Fibroblast of the aortic adventitia (primary cell): ENCODE measurements at places on chromosomes 4 and X. TPM values are rescaled to one million over a fixed set of nuclear protein-coding genes. Genes with fewer than 3 reads are reported as not detected.

DGKK gene
- total RNA-seq: not detected in 2 replicates

IL13RA2 gene
- 21.8 and 213 TPM in 2 replicates for total RNA-seq

PPP2R2C gene
- 0.49 TPM in 1 of 2 replicates, not detected in the other for total RNA-seq

GAGE12E gene
- total RNA-seq: not detected in 2 replicates

CYSLTR1 gene
- 1.3 TPM in 1 of 2 replicates, not detected in the other for total RNA-seq

ZNF630 gene
- 0.81 and 2.0 TPM in 2 replicates for total RNA-seq

NLRP2B gene
- total RNA-seq: not detected in 2 replicates

NDNF gene
- total RNA-seq: 0.36 TPM in 1 of 2 replicates, not detected in the other

FRMPD4 gene
- 0.41 and 5.0 TPM in 2 replicates for total RNA-seq

TGIF2LX gene
- not detected in 2 replicates for total RNA-seq

CXCL8 gene
- 0.98 and 2.4 TPM in 2 replicates for total RNA-seq

NCBP2L gene
- total RNA-seq: not detected in 2 replicates

OCIAD2 gene
- total RNA-seq: 2.9 and 20.3 TPM in 2 replicates

PPP3CA gene
- 39.0 and 64.4 TPM in 2 replicates for total RNA-seq

PFKFB1 gene
- 0.09 TPM in 1 of 2 replicates, not detected in the other for total RNA-seq

F11 gene
- not detected in 2 replicates for total RNA-seq

RTL3 gene
- total RNA-seq: 0.27 TPM in 1 of 2 replicates, not detected in the other

CFAP299 gene
- 2.1 and 12.7 TPM in 2 replicates for total RNA-seq

TLR7 gene
- not detected in 2 replicates for total RNA-seq

NUDT10 gene
- total RNA-seq: 0.63 and 2.0 TPM in 2 replicates

PHOX2B gene
- not detected in 2 replicates for total RNA-seq

WDR45 gene
- 66.5 and 73.9 TPM in 2 replicates for total RNA-seq

ANXA5 gene
- 496 and 1,355 TPM in 2 replicates for total RNA-seq

MAGEA1 gene
- not detected in 2 replicates for total RNA-seq

KANTR gene
- total RNA-seq: 4.4 and 7.2 TPM in 2 replicates

KDR gene
- 2.5 and 10.9 TPM in 2 replicates for total RNA-seq

PARM1 gene
- total RNA-seq: 0.63 and 1.5 TPM in 2 replicates

SPANXN4 gene
- not detected in 2 replicates for total RNA-seq

ITM2A gene
- total RNA-seq: 0.54 and 3.3 TPM in 2 replicates

NLGN3 gene
- 1.5 and 4.2 TPM in 2 replicates for total RNA-seq

TTC29 gene
- total RNA-seq: 0.81 TPM in 1 of 2 replicates, not detected in the other

ITGB1BP2 gene
- 2.6 and 6.2 TPM in 2 replicates for total RNA-seq

MAGEB10 gene
- not detected in 2 replicates for total RNA-seq

SH3D19 gene
- 60.2 and 95.9 TPM in 2 replicates for total RNA-seq
